ENCODE measurements at places on chromosomes 1 and 21.

DNA sequence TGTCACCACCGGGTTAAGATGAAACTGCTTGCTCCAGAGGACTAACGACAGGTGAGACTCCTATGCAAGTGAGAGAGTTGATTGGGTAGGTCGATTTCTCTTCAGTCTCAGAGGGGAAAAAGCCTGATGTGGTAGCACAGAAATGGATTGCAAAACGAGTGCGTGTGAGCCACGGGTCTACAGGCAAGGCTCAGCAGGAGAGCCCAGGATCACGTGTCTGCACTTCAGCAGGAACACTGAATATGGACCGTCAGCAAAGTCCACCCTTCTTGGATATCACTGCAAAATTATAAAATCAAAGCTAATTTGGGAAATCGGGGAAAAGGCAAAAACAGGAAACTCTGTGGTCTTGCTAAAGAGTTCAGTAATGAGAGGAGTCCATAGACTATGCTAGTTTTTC lies 107.7 kb upstream of the ZNF648 start:
- DNase-seq, result peak; percentile 69

- no peak for DNase-seq
Measured at GRCh38 chr21:41933313-41934079, 20.3 kb downstream of the C2CD2 start.

DNA sequence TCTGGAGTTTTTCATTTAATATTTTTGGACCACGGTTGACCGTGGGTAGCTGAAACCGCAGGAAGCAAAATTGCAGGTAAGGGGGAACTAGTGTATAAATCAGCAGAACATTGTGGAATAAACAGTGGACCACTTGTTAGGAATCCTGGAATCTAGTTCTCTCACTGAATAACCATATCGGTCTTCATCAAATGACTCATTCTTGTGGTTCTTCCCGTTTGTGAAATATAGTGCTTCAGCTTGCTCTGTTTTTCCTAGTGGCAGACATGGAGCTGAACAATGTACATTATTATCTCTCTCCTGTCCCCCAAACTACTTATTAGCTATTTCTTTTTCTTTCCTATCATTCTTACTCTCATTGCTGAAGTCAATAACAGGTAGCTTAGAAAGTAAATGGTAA lies 61.9 kb downstream of the HSPA13 start:
- DNase-seq, result no peak

DNA sequence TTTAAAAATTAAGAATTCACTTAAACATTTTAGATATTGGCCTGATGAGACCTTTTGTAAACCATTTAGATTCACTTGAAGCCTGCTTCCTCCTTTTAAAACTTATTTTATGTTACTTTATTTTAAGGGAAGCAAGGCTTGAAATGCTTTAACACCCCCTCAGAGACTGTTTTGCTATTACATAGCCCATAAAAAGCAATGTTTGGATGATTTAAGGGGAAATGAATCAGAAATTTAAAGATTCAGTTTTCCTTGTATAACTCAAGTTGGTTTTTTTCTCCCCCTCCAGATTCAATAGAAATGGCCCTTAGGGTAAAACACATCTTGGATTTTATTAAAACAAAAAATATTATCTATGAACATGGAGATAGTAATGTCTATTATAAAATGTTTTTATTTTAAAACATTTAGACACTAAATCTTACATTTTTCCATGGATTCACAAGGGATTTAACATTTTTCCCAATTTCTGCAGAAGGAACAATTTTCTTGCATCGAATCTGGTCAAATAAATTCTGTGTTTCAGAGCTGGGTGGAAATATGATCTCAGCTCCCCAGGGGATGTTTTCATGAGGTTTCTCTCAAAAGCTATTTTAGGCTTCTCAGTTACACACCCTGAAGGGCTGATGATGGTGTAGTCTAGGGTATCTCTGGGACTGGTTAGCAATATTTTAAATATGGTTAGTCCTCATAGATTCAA lies 69.3 kb upstream of the WARS2 start:
- DNase-seq, result no peak

DNA sequence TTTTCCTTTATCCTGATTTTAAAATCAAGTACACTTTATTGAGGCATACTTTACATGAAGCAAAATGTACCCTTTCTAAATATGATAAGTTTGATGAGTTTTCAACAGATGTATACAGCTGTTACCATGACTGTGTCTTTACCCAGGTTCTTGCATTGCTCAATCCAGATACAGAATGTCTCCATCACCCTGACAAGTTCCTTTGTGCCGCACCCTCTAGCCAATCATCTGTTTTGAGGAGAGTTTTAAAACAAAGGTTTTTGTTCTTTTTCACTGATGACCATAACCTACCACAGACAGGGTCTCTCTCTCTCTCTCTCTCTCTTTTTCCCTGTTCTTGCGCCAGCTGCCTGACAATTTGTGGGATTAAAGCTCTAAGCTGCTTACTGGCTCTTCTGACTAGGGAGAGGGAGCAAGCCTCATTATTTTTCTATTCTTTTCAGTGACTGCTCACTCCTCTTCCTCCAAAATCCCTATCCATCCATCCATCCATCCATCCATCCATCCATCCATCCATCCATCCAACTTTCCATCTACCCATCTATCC lies 1.2 kb upstream of the KCNE1 start:
- DNase-seq, result peak; percentile 82

GRCh38 chr1:5969168-5969567 lies 23.1 kb downstream of the NPHP4 start:
- DNase-seq, result no peak

All from inflammatory macrophage treated with lipopolysaccharide for 4 hours (primary cell).